ENCODE measurements at places on chromosomes 5 and 9. TPM values are rescaled to one million over a fixed set of nuclear protein-coding genes. Genes with fewer than 3 reads are reported as not detected.

ENHO gene
- total RNA-seq = 0.56 TPM

ANXA2R gene
- 2.2 TPM for total RNA-seq

CCDC187 gene
- 0.77 TPM for total RNA-seq

CYSRT1 gene
- 0.48 TPM for total RNA-seq

PCDHGA1 gene
- total RNA-seq = 1.0 TPM

WASHC1 gene
- 18.5 TPM for total RNA-seq

SLC36A3 gene
- not detected for total RNA-seq
